ENCODE measurements at places on chromosomes 7 and 10. TPM values are rescaled to one million over a fixed set of nuclear protein-coding genes. Genes with fewer than 3 reads are reported as not detected.

MMP21 gene
- not detected for total RNA-seq

MMD2 gene
- total RNA-seq, result not detected

RPP30 gene
- 40.4 TPM for total RNA-seq

UCN3 gene
- not detected for total RNA-seq

TMEM130 gene
- not detected for total RNA-seq

PLEKHS1 gene
- not detected for total RNA-seq

RBP4 gene
- total RNA-seq, result 0.73 TPM

SH3PXD2A gene
- 21.9 TPM for total RNA-seq

CYP2E1 gene
- total RNA-seq, result under 0.01 TPM

Data from subcutaneous preadipocyte (primary cell).